ENCODE measurements at places on chromosomes 1 and 21. TPM values are rescaled to one million over a fixed set of nuclear protein-coding genes. Genes with fewer than 3 reads are reported as not detected.

Gene CACNA1S
- not detected for polyA plus RNA-seq

Gene MMEL1
- polyA plus RNA-seq = not detected

Gene THAP3
- polyA plus RNA-seq = 10.8 TPM

Gene IGSF5
- not detected for polyA plus RNA-seq

Gene ETV3L
- polyA plus RNA-seq = not detected

Gene WNT3A
- not detected for polyA plus RNA-seq

Gene AMY2B
- 2.2 TPM for polyA plus RNA-seq

Gene LRRN2
- polyA plus RNA-seq = 6.6 TPM

- no peak for DNase-seq
Measured at GRCh38 chr1:206503591-206504362, 3.6 kb upstream of the RASSF5 start.

- no peak for DNase-seq
Measured at GRCh38 chr1:156390469-156391365, 21.7 kb downstream of the RHBG start.

- DNase-seq = peak; percentile 59
Measured at GRCh38 chr1:23343221-23344110, 618 bp downstream of the HNRNPR start.

DNA sequence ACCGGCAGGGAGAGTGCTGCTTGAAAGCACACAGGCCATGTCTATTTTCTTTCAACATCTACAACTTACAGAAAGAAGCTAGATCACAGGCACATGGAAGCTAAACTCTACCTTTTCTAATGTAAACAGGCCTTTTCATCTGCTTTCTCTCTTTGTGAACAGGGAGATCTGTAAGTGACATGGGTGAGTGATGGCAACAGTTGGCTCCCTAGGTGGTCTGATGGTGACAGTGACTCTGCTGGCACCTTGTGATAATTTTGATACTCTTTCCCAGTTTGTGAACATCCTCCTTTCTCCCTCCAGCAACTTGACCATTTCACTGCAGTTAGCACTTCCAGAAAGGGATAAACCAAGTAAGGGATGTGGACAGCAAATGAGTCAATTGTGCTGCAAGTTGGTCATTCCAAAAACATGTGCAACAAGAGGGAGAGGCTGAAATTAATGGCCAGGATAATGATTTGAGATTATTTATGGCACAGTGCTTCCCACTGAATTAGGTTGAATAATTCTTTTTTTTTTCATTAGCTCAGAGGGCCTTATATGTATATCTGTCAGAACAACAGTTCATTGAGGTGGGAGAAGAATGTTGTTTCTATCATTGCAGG lies 89.5 kb downstream of the XCL2 start:
- no peak for DNase-seq

DNA sequence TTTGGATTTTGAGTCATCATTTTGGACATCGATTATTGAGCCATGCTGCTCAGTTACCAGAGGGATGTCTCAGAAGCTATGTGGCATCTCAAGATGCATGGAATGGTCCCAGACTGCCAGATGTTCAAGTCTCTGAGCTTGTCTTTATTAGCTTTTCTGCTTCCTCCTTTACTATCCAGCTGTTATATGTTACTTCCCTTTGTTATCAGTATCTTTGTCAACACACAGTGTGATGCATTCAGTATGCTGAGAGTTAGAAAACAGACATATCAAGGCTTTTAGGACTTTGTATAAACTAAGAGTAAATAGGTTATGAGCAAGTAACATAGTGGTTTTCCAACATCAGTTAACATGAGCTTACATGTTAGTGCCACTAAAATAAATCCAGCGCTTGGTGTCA lies 474.5 kb downstream of the DSCAM start:
- no peak for DNase-seq

DNA sequence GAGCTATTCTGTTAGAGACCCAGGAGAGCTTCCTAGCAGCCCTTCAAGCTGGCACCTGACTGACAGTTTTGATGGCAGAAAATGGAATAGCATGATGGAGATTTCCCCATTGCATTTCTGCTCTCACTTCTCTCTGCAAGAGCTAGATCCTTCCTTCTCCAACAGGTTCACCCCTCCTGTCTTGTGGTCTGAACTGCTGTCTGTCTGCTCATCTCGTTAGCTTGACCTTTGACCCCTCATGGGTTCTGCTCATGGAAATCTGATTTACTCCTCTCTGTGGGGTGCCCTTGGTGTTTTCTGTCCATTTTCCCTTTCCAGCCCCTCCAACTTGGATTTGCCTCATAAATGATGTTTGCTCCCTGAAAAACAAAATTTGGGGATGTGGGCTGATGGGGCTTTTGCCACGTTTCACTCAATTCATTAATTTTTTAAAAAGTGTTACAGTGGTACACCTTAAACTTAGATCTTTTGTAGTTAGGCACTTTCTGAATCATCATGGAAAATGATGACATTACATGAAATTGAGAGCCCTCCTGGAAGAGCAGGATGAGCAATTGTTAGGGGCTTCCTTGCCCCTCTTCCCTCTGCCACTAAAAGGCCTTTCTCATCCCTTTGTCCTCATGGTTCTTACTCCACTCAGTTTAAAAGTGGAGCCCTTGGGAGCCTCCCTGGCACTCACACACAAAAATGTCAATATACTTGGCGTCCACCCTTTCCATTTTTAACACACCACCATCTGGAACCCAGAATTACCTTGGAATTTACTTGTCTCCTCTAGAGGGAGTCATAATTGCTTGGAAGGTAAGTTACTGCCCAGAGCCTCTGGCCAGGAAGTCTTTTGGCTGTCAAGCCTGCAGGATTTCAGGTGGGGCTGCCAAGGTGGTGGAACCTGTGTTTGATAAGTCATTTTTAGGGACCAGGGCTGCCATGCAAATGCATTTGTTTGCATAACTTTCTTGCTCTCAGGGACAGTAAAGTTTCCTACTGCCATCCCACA lies 31.9 kb upstream of the IL19 start:
- peak; percentile 53 for DNase-seq

DNA sequence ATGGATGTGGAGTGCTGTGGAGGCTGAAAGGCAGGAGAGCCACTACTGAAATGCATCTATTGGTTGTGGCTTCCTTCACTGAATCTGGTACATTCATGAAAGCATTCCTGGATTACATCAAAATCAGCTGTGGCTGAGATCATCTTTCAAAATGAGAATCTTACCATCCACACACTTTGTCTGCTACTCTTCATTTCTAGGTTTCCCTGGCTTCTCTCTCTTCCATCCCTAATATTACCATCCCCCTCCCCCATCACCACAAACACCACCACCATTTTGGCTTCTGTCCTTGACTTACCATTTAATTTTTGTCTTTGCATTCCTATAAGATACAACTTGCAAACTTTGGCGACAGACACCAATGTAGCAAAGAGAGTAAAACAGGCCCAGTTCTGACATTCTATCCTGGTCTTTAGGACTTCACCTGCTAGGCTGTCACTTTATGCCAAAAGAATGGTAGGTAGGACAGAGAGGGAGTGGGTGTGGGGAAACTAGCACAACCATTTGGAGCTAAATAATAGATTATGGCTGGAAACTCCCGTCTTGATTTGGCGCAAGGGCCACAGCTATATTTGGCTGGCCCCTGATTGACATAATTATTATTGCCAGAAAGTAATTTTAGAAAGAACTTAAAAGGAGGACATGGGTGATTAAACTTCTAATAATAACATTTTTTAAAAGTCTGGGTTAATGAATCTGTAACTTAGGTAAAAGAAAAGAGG lies 15.1 kb upstream of the DUSP10 start:
- no peak for DNase-seq

DNA sequence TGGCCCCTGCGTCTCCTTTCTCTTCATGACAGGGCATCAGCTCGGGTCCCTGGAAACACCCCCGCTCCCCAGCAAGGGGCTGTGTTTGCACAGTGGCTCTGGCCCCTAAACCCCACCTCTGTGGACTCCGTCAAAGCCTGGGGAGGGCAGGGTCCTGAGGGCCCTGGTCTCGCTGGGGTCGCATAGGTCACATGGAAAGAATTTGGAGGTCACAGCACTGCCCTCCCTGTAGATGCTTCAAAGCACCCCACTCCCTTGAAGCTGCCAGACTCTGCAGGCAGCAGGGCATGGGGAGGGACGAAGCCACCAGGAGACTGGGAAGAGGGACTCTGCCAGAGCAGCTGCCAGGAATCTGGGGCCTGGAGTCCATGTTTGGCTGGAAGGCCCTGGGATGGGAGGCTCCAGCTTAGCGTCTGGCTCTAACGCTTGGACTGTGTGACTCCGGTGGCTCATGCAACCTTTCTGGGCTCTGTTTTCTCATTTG lies 36.6 kb upstream of the ECE1 start:
- no peak for DNase-seq

DNA sequence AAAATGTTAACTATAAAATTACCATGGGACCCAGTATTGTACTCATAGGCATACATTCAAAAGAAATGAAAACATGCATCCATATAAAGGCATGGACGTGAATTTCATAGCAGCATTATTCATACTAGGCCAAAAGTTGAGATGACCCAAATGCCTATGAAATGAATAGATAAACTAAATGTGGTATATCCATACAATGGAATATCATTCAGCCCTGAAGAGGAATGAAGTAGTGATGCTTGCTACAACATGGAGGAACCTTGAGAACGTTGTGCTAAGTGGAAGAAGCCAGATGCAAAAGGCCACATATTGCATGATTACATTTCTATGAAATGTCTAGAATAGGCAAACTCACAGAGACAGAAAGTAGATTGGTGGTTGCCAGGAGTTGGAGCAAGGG lies 127.1 kb upstream of the IPO9 start:
- no peak for DNase-seq

GRCh38 chr1:169451218-169451824 lies 24.0 kb upstream of the CCDC181 start:
- DNase-seq = peak; percentile 7

GRCh38 chr21:45162809-45163208 lies 88.4 kb downstream of the ADARB1 start:
- DNase-seq = no peak

DNA sequence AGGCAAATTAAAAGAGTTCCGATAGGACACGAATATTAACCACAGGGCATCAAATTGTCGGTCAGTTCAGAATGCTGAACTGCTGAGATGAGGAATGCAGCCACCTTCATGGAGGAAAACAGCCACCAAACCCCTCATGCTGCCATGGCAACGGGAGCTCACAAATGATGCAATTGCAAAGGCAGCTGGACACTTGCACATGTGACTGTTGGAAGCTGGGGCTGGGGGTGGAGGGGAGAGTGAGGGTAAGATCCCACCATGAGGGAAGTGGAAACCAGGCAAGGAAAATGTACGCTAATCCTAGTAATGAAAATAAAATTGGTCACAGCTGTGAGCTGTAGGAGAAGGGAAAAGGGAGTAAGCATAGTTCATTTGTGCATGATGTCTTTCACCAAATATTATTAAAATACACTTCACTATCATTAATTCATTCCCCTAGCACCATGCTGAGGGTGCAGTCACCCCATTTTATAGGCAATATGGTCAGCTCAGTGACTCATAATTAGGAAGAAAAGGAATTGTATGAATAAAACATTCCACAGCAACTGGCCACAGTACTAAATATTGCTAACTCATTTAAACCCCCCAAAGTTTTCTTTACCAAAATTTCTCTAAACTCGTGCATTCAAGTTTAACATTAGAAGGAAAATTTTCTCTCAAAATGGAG lies 15.3 kb downstream of the BECN2 start:
- no peak for DNase-seq

- DNase-seq = no peak
Measured at GRCh38 chr1:33622757-33623156, 150.3 kb downstream of the ZSCAN20 start.

DNA sequence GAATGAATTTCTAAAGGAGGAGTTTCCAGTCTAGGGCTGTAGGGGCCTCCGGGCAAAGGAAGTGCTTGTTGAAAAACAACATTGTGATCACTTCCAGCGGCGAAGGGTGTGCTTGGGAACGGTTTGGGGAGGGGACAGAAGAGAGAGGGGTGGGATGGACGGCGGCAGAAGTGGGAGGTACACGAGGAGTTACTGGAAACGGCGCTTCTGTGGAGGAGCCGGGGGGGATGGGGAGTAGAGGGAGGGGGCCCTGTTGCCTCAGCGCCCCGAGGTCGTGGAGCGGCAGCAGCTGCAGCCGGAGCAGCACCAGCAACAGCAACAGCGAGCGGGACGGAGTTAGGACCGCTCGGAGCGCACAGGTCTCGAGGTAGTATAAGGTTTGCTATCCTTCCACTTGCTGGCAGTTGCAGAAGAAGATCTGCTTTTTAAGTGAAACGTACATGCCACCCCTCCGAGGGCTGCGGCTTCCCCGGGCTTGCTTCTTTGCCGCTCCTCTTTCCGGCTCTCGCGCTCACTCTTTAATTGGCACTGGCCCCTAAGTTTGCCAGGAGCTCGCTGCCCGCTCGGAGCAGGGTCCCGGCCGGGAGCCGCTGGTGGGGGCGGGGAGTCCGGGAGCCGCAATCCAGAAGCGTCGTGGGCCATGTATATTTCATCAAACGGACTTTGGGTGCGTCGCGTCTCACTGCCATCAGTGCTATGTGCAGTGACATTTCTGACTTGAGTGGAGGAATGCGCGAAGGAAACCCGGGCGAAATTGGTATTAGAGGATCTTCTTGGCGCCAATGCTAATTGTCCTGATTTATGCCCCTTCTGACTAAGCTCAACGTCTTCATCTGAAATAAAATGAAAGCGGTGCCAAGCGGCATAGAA lies 771 bp upstream of the NTNG1 start:
- no peak for DNase-seq

DNA sequence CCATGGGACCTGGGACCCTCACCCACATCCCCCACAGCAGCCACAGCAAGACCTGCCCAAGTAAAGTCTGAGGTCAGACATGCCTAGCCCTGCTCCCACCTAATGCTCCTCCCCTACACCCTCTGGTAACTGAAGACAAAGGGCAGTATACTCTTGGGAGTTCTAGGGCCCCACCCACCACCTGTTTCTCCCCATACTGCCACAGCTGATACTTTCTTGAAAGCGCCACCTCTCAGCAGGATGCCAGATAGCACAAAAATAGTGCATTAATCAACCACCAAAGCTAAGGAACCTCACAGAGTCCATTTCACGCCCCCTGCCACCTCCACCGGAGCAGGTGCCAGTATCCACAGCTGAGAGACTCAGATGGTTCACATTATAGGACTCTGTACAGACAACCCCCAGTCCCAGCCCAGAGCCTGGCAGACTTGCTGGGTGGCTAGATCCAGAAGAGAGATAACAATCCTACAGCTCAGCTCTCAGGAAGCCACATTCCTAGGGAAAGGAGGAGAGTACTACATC lies 238.1 kb downstream of the LRRC40 start:
- no peak for DNase-seq

- DNase-seq = no peak
Measured at GRCh38 chr1:207670192-207670591, 25.3 kb downstream of the CR1L start.
